ENCODE measurements at places on chromosomes 12 and 14.

DNA sequence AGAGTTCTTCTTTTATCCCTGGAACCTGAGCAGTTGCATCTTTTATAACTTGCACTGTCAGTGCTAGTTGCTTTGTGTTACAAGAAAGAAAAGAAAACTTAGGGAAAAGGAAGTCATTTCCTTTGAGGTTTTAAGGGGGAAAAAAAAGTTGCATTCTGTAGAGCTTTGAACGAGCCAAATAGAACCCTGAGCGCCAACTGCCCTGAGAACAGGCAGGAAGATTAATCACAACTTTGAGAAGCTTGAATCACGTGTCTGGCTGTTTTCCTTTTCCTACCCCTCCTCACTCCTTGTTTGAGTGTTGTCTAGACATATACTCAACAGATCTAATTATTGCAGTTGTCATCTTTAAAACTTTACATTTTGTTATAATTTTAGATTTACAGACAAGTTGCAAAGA, 12.5 kb downstream of the PCNX1 start:
- DNase-seq: peak; percentile 68

GRCh38 chr12:108374596-108375320, 35.6 kb upstream of the CMKLR1 start:
- DNase-seq: no peak

- no peak for DNase-seq
Measured at GRCh38 chr12:91609283-91609682, 426.7 kb upstream of the DCN start.

GRCh38 chr14:48111151-48111550, 435.7 kb upstream of the MDGA2 start:
- no peak for DNase-seq

DNA sequence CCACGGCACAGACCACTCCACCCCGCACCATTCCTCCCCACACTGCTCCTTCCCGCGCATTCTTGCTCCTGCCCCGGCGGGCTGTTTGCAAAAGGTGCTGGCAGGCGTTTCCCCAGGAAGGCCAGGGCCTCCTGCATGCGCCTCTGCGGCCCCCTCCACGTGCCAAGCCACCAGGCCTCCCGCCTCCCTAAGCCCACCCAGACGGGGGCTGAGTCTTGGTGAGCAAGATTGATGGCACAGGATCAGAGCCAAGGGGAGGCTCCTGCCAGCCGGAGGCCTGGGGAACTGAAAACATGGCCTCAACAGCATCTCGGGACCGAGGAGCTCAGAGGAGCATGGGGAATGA, 328.3 kb upstream of the DIO3 start:
- DNase-seq: no peak

- no peak for DNase-seq
Measured at GRCh38 chr14:74670726-74671411, 42.0 kb downstream of the AREL1 start.

GRCh38 chr12:291153-291723, 28.6 kb upstream of the SLC6A13 start:
- no peak for DNase-seq

DNA sequence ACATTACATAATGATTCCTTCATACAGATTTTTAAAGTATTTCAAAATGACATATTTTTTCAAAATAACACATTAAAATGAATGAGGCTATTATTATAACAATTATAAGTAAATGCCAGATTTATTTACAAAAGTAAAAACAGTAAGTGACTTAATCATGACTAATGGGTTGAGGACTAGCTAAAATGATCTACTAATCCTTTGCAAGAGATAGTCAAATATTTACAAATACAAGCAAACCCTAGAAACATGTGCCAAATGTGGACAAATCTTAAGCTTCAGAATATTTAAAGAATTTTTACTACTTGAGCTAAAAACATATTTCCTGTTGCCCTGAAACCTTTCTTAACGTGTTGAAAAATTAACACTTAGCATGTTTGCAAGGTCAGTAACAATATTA, 74.8 kb downstream of the KIF21A start:
- DNase-seq: no peak

DNA sequence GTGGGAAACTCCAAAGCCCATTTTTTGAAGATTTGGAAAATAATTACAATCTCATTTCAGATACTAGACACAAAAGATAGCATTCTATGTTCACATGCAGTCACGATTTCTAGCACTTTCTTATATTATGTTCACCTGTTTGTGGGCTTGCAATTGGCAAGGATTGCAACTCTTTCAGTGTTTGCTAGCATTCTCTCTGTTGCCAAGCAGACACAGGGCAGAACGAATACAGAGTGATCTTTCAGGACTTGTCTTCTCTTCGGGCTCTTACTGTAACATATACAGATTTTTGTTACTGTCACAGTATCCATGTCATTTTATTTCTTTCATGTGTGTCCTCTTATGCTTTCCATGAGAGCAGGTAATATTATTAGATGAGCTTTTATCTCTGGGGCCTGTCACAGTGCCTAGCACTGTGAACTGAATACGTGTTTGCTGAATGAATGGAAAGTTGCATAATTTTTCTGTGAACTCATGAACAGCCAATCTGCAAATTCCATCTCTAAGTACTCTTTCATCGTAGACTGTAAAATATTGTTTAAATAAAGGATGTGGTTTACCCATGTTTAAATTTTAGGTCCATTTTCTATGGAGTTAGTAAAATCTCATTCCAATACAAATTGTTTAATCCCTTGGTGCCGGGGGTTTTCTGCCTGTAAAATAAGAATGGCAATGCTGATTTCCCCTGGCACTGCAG, 105.1 kb downstream of the BMP4 start:
- DNase-seq: no peak

- DNase-seq: no peak
Measured at GRCh38 chr14:95858893-95859292, 17.7 kb upstream of the TUNAR start.

DNA sequence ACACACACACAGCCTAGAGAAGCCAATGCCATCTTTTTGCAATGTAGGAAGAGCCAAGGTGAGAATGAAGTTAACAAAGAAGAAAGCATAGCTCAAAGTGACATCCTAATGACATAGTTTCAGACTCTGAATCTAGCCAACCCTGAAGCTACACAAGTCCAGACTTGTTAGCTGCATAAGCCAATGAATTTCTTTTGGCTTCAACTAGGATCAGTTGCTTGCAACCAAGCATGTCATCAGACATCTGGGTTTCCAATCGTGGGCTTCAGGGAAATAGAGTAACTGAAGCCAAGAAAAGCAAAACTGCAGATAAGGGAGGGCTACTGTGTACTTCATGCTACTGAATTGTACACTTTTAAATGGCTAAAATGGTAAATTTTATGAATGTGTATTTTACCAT, 4.4 kb upstream of the GPHN start:
- DNase-seq: no peak

- no peak for DNase-seq
Measured at GRCh38 chr12:94930216-94930654, 73.3 kb downstream of the NDUFA12 start.

DNA sequence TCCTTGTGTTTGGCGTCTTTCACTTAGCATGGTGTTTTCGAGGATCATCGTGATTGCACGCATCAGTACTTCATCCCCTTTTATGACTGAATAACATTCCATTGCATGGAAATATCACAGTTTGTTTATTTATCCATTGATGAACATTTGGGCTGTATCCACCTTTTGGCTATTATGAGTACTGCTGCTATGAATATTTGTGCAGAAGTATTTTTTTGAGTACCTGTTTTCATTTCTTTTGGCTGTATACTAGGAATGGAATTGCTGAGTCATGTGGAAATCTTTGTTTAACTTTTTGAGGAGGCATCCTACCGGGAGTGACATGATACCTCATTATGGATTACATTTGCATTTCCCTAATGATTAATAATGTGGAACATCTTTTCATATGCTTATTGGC, 66.4 kb downstream of the WNK1 start:
- DNase-seq: no peak

GRCh38 chr12:104219908-104220404, 4.4 kb downstream of the TXNRD1 start:
- peak; percentile 86 for DNase-seq

GRCh38 chr12:19744705-19745218, 305.5 kb downstream of the AEBP2 start:
- no peak for DNase-seq

- peak; percentile 4 for DNase-seq
Measured at GRCh38 chr12:131357920-131358319, 353.0 kb upstream of the SFSWAP start.

DNA sequence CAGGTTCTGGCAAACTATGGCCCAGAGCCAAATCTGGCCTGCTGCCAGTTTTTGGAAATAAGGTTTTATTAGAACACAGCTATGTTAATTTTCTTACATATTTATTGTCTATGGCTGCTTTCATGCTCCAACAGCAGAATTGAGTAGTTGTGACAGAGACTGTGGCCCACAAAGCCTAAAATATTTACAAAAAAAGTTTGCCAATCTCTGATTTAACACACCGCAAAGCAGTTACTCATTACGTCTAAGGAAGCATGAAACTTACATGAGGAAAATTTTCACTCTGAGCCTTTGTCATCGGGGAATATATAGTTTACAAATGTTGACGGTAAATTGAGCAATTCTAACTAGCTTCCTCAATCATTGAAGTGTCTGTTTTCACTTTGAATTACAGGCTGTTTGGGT, 96.5 kb downstream of the UNC79 start:
- DNase-seq: no peak

DNA sequence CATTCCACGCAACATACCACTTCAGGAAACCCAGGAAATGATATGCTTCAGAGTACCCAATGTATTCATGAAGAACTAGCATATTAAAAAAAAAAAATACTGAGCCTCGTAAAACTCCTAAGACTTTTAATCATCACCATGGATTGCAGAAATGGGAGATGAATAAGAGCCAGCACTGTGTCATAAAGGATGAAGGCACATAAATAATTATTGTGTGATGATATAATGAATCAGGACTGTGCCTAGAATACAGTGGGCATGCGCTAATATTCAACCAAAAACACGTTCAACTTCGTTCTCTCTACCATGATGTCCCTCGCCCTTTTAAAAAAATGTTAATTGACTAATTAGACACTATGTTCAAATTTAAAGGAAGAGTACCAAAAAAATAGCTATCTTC, 68.7 kb downstream of the CIT start:
- no peak for DNase-seq

DNA sequence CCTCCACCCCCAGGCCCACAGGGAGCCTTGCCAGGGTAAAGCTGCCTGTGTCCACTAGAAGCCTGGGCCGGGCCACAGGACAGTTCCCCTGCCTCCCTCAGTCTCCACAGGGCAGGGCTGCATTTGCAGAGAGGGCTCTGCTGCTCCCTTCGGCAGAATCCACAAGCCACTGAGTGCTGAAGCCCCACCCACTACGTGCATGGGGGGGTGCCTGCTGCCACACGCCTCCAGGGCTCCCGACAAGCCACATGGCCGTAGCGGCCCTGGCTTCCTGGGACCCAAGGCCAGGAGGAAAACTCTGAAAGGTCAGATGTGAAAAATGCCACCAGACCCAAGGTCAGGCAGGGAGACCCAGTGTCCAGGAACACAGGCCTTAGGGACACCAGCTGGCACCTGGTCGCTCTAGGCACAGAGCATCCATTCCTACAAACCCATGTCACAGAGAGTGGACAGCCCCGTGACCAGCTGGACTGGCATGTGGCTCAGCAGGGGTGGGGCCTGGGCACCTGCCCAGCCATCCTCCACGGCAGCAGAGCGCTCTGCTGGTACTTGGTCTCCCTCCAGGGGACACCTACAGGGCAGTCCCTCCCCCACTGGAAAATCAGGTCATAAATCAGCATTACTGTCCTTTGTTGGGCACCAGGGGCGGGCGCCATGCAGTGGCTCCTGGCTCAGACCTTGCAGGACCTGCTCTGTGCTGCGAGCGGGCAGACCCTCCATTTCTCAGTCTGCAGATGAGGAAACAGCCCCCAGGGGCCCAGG, 42.9 kb downstream of the CCDC85C start:
- DNase-seq: no peak

DNA sequence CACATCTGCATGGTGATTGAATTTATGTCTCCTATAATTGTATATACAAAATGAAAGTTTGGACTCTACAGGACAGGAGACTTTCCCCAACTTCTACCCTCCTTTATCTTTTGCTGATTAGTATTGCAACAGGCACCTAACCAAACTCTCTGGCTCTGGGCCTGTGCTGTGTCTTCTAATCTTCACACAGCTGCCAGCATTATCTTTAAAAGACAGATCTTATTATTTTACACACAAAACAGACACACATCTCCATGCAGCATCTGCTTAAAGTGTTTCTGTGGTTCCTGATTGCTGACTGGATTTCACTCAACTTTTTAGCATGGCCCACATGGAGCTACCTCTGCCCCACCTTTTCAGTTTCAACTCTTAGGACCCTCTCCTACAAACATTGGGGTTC, 154.9 kb upstream of the PELI2 start:
- DNase-seq: no peak

DNA sequence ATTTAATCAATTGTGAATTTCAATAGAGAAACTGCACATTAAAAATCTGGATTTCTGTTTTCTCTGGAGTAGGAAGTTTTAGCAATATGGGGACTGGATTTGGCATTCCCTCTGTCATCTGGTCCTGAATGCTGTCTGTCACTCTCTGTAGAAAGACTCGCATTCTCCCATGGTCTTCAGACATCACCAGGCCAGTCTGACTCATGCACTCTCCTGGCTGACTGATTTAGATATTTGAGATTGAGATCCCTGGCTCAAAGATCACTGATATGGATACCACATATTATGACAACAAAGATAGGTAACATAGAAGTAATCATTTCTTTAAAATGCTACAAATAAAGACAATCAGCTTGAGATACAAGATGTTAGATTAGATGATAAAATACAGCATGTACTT, 524.5 kb downstream of the GALC start:
- DNase-seq: no peak

GRCh38 chr14:104660597-104660996, 28.8 kb upstream of the INF2 start:
- no peak for DNase-seq

DNA sequence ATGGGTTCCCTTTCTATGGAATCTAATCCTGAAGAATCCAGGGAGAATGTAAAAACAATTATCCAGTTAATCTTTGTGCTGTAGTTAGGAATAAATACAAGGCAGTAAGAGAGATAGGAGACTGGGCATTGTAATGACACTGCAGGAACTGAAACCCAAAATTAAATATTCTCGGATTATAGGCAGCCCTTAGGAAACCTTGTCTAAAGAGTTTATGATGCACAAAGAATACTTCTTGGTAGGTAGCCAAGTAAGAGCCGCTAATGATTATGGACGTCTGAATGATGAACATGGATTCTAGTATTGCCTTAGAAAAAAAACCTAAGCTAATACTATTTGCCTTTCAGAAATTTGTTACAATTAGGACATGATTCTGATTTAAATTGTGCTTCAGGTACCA, 165.4 kb upstream of the LRIG3 start:
- no peak for DNase-seq

DNA sequence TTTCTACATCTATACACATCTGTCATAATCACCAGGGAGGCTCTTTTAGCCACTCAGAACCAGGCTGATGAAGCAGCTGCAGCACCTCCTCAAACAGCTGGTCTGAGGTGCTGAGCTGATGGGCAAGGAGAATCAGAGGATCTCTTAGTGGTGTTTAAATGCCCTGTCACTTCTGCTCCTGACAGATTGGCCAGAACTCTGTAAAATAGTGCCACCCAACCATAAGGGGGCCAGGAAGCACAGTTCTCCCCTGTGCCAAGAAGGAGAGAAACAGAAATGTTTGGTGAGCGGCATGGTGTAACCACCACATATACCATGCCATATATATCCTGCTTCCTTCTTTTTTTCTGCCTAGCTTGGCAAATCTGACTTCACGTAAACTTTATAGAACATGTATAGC, 12.8 kb downstream of the SOCS2 start:
- DNase-seq: no peak

GRCh38 chr12:102281231-102281630, 83.6 kb upstream of the PMCH start:
- no peak for DNase-seq
